Activated T-helper 2 cell treated with anti-CD3 and anti-CD28 coated beads, Interferon-gamma antibody, Interleukin-2, Interleukin-4, amounts not matched to agents 10 μg/mL and 5 μg/mL and 100 μg/mL, durations not matched to agents 14 hours and 24 hours and 36 hours (primary cell): ENCODE measurements at places on chromosomes 5 and 9. TPM values are rescaled to one million over a fixed set of nuclear protein-coding genes. Genes with fewer than 3 reads are reported as not detected.

GRCh38 chr9:115850548-115851304 lies 302.9 kb upstream of the PAPPA start:
- H3K4me1 ChIP-seq: no peaks in the 10 kb centered on the region
- no peaks in the 10 kb centered on the region for H3K36me3 ChIP-seq

DNA sequence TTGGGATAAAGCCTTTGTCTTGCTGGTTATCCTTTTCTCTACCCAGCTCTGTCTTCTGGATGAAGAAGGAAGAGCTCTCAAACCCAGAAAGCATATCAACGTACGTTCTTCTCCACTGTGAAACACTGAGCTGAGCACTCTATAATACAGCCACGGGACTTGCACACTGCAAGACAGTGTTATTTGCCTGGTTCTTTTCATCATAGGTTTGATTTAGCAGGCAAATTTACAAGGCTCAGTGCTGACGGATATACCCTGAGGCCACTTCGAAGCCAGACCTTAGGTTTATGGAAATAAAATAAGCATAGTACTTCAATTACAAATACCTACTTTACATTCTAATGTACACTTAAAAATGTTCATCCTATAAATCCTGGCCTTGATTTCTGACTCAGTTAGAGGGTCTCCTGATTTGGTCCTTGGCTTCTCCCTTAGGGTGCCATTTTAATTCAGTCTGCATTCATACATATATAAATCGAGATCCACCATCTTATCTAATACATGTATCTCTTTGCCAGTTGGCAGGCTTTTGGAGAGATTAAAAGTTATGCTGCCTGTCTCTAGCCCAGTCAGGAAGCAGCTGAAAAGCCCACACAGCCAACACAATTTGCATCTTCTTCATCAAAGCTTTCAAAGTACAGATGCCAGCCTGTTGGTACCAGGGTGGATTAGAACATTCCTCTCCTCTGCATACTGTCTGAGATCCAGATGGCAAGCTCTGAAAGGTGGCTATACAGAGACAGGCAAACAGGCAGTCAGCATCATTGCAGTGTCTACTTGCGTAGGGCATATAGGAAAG lies 194.4 kb downstream of the DEPDC1B start:
- DNase-seq: no peak
- no peaks in the 10 kb centered on the region for H3K27me3 ChIP-seq
- H3K4me1 ChIP-seq: peaks cover 9% of the 10 kb centered on the region

- H3K36me3 ChIP-seq: no peaks in the 10 kb centered on the region
- no peak for DNase-seq
- peaks cover 9% of the 10 kb centered on the region for H3K27me3 ChIP-seq
- no peaks in the 10 kb centered on the region for H3K4me1 ChIP-seq
Measured at GRCh38 chr9:89622933-89623861, 18.4 kb downstream of the GADD45G start.

Gene PCDHA1
- total RNA-seq: 0.07 TPM in 1 of 2 replicates, not detected in the other

Gene KCTD16
- total RNA-seq: not detected in 2 replicates

GRCh38 chr5:114467729-114468128 lies 105.9 kb downstream of the KCNN2 start:
- H3K4me3 ChIP-seq: no peak overlapping the region
- no peak overlapping the region for H3K27ac ChIP-seq
- H3K36me3 ChIP-seq: no peaks in the 10 kb centered on the region
- H3K4me1 ChIP-seq: no peaks in the 10 kb centered on the region
- DNase-seq: no peak
- no peaks in the 10 kb centered on the region for H3K27me3 ChIP-seq

GRCh38 chr5:159458217-159458711 lies 128.0 kb upstream of the IL12B start:
- no peak for DNase-seq
- H3K4me1 ChIP-seq: peaks cover 41% of the 10 kb centered on the region
- H3K27me3 ChIP-seq: peaks cover 63% of the 10 kb centered on the region
- H3K4me3 ChIP-seq: no peak overlapping the region

DNA sequence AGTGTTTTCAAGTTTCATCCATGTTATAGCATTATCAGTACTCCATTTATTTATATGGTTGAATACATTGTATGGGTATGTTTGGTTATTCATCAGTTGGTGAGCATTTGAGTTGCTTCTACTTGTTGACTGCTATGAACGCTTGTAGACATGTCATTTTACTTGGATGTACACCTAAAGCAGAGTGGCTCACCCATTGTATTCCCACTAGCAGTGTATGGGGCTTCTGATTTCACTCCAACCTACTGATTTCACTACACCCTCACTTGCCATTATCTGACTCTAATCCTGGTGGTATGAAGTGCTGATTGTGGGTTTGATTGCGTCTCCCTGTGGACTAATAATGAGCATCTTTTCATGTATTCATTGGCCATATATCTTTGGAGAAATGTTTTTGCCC lies 9.5 kb downstream of the NPM1 start:
- H3K27me3 ChIP-seq: no peaks in the 10 kb centered on the region
- peaks cover 93% of the 10 kb centered on the region for H3K36me3 ChIP-seq
- peaks cover 38% of the 10 kb centered on the region for H3K4me1 ChIP-seq
- no peak for DNase-seq
- H3K4me3 ChIP-seq: no peak overlapping the region
- no peak overlapping the region for H3K27ac ChIP-seq

- no peak overlapping the region for H3K27ac ChIP-seq
- peaks cover 26% of the 10 kb centered on the region for H3K36me3 ChIP-seq
- H3K4me3 ChIP-seq: no peak overlapping the region
- DNase-seq: no peak
- peaks cover 7% of the 10 kb centered on the region for H3K4me1 ChIP-seq
Measured at GRCh38 chr9:91006046-91006445, 204.4 kb downstream of the SYK start.

Gene PCDHGA12
- 0.11 and 0.16 TPM in 2 replicates for total RNA-seq

GRCh38 chr9:126457890-126458289 lies 131.3 kb downstream of the MVB12B start:
- DNase-seq: no peak
- H3K27ac ChIP-seq: no peak overlapping the region

GRCh38 chr5:1056611-1057484 lies 48.2 kb downstream of the NKD2 start:
- H3K4me3 ChIP-seq: no peak overlapping the region
- no peak overlapping the region for H3K27ac ChIP-seq
- no peak for DNase-seq

GRCh38 chr9:104104360-104104759 lies 10.3 kb downstream of the SMC2 start:
- no peak overlapping the region for H3K4me3 ChIP-seq
- no peak overlapping the region for H3K27ac ChIP-seq
- H3K36me3 ChIP-seq: peaks cover 67% of the 10 kb centered on the region
- no peaks in the 10 kb centered on the region for H3K4me1 ChIP-seq
- no peak for DNase-seq

- no peak overlapping the region for H3K4me3 ChIP-seq
- no peaks in the 10 kb centered on the region for H3K36me3 ChIP-seq
- H3K27me3 ChIP-seq: no peaks in the 10 kb centered on the region
- no peak for DNase-seq
- H3K27ac ChIP-seq: no peak overlapping the region
Measured at GRCh38 chr5:108168915-108169314, 213.0 kb downstream of the FBXL17 start.

GRCh38 chr9:121914604-121915303 lies 178.4 kb downstream of the TTLL11 start:
- no peaks in the 10 kb centered on the region for H3K36me3 ChIP-seq
- no peak overlapping the region for H3K4me3 ChIP-seq
- no peaks in the 10 kb centered on the region for H3K4me1 ChIP-seq
- H3K27ac ChIP-seq: no peak overlapping the region
- no peak for DNase-seq

DNA sequence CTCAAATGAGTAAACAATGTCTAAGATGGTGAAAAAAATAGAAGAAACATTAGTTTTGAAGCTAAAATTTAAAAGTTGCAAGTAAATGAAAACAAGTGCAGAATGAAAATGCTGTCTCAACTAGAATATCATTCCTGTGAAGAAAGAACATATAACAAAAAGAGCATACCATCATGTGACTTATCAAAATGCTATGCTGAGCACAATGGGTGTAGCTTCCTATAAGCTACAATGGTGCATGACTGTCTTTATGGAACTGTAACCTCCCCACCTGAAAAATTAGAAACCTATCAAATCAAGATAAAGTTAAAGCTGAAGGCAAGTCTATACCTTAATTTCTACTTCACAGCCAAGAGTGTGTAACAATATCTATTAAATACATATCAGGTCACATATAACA lies 192.0 kb downstream of the AP3B1 start:
- no peak for DNase-seq
- H3K36me3 ChIP-seq: peaks cover 39% of the 10 kb centered on the region
- H3K4me1 ChIP-seq: no peaks in the 10 kb centered on the region
- H3K27me3 ChIP-seq: no peaks in the 10 kb centered on the region
- no peak overlapping the region for H3K27ac ChIP-seq

GRCh38 chr9:34520505-34521385 lies 2.0 kb downstream of the ENHO start:
- no peak overlapping the region for H3K4me3 ChIP-seq
- DNase-seq: no peak
- peaks cover 17% of the 10 kb centered on the region for H3K4me1 ChIP-seq
- H3K36me3 ChIP-seq: no peaks in the 10 kb centered on the region
- H3K27me3 ChIP-seq: peaks cover 38% of the 10 kb centered on the region

Gene GABRA6
- not detected in 2 replicates for total RNA-seq
